ENCODE measurements at places on chromosomes 7 and 10.

GRCh38 chr7:73557397-73558257 lies at the start of gene BCL7B:
BCL7B (minus strand) TSS chr7:73557690; CDS start chr7:73557578, 112 bp downstream.
- peak; percentile 96 for DNase-seq

DNA sequence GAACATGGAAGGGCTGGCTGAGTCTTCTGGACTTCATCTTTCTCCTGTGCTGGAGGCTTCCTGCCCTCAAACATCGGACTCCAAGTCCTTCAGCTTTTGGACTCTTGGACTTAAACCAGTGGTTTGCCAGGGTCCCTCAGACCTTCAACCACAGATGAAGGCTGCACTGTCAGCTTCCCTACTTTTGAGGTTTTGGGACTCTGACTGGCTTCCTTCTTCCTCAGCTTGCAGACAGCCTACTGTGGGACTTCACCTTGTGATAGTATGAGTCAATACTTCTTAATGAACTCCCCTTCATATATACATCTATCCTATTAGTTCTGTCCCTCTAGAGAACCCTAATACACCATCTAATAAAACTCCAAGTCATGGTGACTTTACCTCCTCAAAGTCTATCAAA lies 4.0 kb upstream of the CLEC5A start:
- peak; percentile 68 for DNase-seq

DNA sequence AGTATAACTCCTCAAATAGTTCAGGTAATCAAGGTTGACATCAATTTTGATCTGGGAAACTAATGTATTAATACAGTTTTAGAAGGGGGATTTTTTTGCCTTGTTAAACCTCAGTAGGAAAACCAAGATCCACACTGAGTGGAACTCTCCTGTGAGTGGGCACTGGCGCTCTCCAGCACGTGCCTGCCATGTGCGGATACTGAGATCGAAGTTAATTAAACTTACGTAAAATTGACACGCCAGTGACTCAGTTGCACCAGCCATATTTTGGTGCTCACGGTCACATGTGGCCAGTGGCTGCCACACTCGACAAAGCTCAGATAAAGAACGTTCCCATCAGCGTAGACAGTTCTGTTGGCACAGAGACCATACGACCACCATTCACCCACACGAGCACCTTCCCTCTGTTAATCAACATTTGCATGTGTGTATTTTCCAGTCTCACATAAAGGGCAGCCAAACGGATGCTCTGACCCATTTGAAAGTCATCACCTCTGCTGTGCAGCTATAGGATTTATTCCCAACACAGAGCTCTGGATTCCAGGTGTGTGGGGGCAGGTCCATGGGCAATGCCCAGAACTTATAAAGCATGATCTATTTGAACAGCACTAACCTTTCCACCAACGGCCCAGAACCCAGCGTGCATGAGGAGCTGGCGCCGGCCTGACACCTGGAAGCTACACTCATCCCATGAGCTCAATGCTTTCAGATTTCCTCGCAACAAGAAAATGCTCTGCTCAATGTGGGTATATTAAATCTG lies 77.7 kb downstream of the VIPR2 start:
- DNase-seq, result no peak

- DNase-seq, result peak; percentile 70
Observed at GRCh38 chr7:120941064-120941463, 9.5 kb upstream of the ING3 start.

DNA sequence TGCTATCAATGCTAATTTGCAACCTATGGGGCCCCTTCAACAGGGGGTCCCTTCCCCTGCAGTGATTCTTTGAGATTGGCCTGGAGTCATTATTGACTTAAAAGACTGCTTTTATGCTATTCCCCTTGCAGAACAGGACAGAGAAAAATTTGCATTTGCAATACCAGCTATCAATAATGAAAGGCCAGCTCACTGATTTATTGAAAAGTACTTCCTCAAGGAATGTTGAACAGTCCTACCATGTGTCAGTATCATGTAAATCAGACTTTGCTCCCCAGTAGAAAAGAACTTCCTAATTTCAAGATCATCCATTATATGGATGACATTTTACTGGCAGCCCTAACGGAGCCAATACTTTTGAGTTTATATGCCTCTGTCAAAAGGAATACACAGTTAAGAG lies 29.7 kb upstream of the ABCA13 start:
- no peak for DNase-seq

GRCh38 chr7:24800667-24801066 lies 43.4 kb upstream of the GSDME start:
- no peak for DNase-seq

Measured in suppressor macrophage (primary cell).